NCI-H2081 (cell line): ENCODE measurements at places on chromosomes 3 and 15.

DNA sequence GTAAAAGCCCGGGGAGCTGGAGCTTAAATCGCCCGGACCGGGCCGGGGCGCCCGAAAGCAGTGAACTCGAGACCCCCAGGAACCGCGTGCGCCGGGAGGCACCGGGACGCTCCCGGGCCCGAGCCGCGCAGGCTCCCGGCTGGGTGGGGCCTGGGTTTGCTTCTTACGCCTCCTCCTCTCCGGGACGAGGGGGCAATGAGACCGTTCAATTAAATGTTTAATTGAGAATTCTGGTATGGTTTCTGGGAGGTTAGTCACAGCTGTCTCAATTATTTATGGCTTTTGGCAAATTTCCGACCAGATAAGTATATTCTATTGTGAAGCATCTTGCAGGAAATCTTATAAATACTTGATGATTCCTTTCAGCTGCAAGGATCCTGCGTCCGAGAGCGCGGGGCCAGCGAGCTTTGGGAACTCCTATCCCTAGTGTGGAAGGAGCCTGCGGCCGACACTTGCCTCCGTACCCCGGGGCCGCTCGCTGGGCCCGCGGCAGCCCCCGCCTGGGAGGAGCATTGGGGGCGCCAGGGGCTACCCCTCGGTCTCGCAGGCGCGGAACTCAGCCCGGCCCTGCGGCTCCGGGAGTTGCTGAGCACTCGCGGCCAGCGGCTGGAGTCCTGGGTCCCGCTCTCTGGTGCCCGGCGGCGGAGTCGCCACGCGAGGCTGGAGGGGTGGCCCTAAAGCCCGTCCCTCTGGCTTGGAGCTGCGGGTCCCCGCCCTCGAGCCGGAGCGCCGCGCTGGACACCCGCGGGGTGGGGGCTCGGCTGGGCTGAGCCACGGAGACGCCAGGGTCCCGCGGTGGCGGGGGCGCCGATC, 10.3 kb downstream of the ISL2 start:
- no peak for DNase-seq

GRCh38 chr15:69920221-69920620, 177.5 kb downstream of the TLE3 start:
- DNase-seq = no peak

- no peak for DNase-seq
Measured at GRCh38 chr15:58267051-58267450, 128.9 kb downstream of the AQP9 start.

- DNase-seq = peak; percentile 36
Measured at GRCh38 chr3:137792626-137793271, 28.6 kb downstream of the SOX14 start.

GRCh38 chr3:62312201-62312600, 61.1 kb downstream of the FEZF2 start:
- no peak for DNase-seq

DNA sequence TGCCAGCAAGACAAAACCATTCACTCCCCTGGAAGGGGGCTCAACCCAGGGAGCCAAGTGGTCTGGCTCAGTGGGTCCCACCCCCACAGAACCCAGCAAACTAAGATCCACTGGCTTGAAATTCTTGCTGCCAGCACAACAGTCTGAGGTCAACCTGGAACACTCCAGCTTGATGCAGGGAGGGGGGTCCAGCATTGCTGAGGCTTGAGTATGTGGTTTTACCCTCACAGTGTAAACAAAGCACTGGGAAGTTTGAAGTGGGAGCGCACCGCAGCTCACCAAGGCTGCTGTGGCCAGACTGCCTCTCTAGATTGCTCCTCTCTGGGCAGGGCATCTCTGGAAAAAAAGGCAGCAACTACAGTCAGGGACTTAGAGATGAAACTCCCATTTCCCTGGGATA, 81.7 kb downstream of the MSL2 start:
- DNase-seq = no peak

- DNase-seq = no peak
Measured at GRCh38 chr3:194673761-194674160, 1.8 kb upstream of the LSG1 start.

DNA sequence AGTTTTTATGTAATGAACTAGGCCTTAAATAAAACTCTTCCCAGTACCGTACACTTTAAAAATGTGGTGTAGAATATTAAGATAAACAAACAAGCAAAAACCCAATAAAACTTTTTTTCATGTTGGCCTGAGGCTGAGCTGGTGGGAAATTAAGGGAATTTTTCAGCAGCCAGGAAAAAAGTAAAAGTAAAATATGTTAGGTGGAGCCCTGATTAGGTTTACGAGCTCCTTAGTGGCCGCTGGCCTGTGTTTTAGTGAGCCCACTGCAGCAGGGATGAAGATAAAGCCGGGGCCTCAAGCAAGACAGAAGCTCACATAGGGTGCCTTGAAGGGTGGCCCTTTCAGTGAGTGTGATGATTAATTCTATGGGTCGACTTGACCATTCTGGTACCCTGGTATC, 16.1 kb upstream of the ARL14 start:
- no peak for DNase-seq

GRCh38 chr3:177437513-177438337, 240.4 kb upstream of the TBL1XR1 start:
- DNase-seq = no peak

DNA sequence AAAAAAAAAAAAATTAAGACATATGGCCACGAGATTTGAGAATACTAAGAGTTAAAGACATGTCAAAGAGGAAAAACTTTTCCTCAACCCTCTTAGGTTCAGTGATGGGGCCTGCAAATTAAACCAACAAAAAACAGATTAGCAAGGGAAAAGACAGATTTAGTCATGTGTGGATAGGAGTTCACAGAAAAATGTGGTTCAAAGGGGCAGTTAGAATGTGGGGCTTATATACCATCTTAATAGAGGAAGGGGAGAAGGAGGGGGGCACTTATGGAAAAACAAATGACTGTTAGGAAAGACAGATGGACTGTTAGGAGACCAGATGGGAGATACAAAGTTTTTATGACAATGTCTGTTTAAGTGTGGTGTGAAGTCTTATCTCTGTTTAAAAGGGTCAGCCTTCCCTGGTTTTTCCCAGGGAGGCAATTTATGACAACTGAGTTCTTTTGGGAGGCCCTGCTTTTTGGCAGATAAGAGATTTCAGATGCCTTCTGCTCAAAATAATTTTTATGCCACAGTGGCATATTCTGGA, 68.7 kb upstream of the FURIN start:
- no peak for DNase-seq

GRCh38 chr3:131561511-131561910, 58.7 kb upstream of the MRPL3 start:
- no peak for DNase-seq

- DNase-seq = peak; percentile 11
Measured at GRCh38 chr3:114527036-114527644, 233.3 kb downstream of the TIGIT start.

- no peak for DNase-seq
Measured at GRCh38 chr3:98680723-98681122, 82.4 kb upstream of the ST3GAL6 start.

DNA sequence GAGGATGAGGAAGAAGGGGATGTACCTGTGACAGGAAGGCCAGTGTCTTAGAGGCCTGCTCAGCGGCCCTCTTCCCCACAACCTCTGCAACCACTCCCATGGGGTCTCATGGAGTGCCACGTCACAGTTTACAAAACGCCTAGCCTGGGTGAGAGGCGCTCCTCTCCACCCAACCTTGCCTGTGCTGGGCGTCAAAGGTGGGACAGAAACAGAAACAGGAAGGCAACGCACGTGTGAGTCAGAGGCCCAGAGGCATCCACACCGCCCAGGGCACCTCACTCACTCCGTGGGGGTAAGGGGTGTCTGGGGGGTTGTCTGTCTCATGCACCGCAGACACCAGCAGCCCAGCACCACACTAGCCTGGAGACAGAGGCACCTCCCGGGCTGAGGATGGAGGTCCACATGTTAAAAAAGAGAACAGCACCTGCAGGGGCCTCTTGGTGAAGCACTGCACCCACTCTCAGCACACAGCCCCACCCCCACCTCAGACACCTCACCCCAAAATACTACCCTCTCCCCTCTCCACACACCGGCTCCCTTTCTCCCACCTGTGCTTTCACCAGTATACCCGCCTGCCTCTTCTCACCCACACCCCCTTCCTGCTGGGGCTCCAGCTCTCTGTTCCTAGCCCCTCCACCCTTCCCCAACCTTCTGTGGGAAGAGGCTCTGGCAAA, 4.7 kb upstream of the CALML4 start:
- DNase-seq = no peak

- no peak for DNase-seq
Measured at GRCh38 chr3:195704433-195704999, 16.3 kb upstream of the MUC20 start.

GRCh38 chr3:115108614-115109013, 38.5 kb downstream of the ZBTB20 start:
- DNase-seq = no peak

- DNase-seq = no peak
Measured at GRCh38 chr15:56817321-56818080, 84.2 kb upstream of the ZNF280D start.

DNA sequence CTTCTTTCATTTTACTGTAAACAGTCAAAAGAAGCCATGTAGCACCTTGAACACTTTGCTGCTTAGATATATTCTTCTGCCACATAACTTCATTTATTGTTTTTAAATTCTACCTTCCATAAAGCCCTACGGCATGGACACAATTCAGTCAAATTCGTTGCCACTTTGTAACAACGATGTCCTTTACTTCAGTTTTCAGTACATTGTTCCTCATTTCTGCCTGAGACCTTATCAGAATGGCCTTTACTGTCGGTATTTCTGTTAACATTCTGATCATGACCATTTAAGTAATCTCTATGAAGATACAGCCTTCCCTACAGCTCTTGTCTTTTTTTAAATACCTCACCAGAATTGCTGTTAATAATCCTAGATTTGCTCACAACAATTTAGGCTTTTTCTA, 466.9 kb downstream of the NAALADL2 start:
- no peak for DNase-seq

GRCh38 chr3:171176244-171176933, 149.9 kb upstream of the SLC2A2 start:
- no peak for DNase-seq

- DNase-seq = no peak
Measured at GRCh38 chr3:97712919-97713318, 51.6 kb upstream of the ARL6 start.

DNA sequence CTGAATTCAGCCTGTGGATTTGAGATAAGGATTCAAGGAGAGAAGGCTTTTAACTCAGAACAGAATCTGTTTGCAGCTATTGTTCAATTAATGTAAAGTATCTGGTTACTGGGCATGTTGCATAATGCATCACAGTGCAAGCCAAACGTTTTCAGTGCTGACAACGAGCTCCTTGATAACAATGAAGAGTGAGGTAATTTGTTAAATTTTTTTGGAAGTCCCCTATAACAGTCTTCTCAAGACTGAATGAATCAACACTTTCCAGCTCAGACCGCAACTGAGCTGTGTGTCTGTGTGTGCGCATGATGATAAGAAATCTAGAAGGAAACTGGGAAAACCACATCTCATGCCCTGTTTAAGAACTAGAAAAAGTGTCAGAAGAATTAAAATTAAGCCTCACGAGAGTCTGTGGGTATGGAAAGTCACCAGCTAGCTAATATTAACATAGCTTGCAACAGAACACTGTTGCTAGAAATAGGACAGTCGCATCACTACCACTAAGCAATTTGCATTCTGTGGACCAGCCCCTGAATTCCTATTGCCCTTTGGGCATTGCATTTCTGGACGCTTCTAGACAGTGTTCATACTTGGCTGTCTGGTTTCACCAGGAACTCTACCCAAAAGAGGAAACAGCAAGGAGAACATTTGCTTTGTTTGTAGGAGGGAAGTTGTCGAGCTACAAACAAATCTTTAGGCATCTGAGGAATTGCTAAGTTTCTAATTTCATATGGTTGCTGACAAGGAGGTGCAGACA, 43.7 kb upstream of the ATP2C1 start:
- DNase-seq = no peak

- peak; percentile 88 for DNase-seq
Measured at GRCh38 chr3:96449803-96450202, 364.6 kb upstream of the EPHA6 start.

GRCh38 chr3:127233371-127233770, 40.4 kb downstream of the PRR23E start:
- DNase-seq = no peak

GRCh38 chr15:52100807-52101442, 11.7 kb downstream of the BCL2L10 start:
- no peak for DNase-seq

GRCh38 chr3:69200384-69201068, 78.1 kb upstream of the LMOD3 start:
- DNase-seq = no peak

GRCh38 chr15:99438224-99438585, 127.6 kb upstream of the MEF2A start:
- no peak for DNase-seq

DNA sequence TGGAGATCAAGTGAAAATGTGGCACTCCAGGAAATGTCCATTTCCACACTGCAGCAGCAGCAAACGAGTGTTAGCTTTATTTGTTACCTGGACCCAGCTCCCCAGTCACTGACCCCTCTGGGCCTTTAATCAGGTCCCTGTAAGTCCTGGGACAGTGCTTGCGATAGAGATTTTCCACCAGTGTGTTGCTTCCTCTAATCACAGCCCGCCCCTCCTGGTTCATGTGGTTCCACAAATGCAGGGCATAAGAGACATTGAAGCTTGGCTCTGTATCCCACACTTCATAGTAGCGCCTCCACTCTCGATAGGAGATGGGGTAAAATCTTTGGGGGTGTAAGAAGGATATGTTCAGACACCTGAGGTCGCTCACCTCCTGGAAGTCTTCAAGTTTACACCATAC, 8.0 kb downstream of the A4GNT start:
- no peak for DNase-seq

GRCh38 chr15:74200412-74200815, 2.2 kb downstream of the STRA6 start:
- no peak for DNase-seq

DNA sequence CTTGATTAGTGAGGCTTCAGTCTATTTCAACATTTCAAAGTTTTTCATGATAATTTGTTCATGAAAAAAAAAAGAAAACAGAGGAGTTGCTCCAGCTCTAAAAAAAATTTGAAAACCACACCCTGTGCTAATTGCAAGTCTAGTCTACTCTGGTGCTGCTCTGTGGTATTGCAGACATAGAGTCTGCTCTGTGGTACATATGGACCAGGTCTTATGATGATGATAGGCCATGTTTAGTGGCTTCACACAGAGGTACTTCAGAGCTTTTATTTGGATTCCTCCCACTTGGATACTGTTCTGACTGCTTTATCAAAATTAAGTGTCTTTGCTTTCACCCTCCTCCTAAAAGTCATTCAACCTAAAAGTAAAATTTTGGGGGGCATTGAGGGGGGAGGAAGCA, 160.8 kb downstream of the ALCAM start:
- peak; percentile 63 for DNase-seq

- no peak for DNase-seq
Measured at GRCh38 chr15:82647045-82647834, at the start of gene CPEB1. CPEB1 (minus strand) TSS chr15:82647363; CDS start chr15:82628459, 18,904 bp downstream.

GRCh38 chr3:41464858-41465257, 265.6 kb downstream of the CTNNB1 start:
- DNase-seq = no peak

DNA sequence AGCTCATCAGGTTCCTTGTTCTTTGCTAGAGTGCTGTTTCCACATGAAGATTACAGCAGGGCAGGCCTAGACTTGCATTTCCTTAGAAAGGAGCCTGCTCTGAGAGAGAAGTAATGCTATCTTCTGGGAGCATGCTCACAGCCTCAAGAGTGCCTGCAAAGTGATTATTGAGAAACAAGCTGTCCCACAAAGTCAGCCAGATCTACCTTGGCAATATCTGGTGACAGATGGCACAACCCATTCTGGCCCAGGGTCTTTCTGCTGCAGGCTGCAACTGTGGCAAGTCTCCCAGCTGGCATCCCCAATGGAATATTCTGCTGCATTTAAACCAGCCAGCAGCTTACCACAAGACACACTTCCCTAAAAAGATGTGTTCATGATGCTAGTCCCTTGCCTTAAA, 29.3 kb downstream of the MTMR10 start:
- DNase-seq = no peak

GRCh38 chr15:27127815-27128570, 157.0 kb downstream of the GABRG3 start:
- no peak for DNase-seq
